Activated CD4-positive, alpha-beta T cell treated with anti-CD3 and anti-CD28 coated beads, Interleukin-2, amount 10 ng/mL, durations not matched to agents 7 days and 5 days (primary cell): ENCODE measurements at places on chromosomes 4 and X.

- no peak for DNase-seq
Measured at GRCh38 chrX:2390754-2391153, 110.0 kb downstream of the DHRSX start.

DNA sequence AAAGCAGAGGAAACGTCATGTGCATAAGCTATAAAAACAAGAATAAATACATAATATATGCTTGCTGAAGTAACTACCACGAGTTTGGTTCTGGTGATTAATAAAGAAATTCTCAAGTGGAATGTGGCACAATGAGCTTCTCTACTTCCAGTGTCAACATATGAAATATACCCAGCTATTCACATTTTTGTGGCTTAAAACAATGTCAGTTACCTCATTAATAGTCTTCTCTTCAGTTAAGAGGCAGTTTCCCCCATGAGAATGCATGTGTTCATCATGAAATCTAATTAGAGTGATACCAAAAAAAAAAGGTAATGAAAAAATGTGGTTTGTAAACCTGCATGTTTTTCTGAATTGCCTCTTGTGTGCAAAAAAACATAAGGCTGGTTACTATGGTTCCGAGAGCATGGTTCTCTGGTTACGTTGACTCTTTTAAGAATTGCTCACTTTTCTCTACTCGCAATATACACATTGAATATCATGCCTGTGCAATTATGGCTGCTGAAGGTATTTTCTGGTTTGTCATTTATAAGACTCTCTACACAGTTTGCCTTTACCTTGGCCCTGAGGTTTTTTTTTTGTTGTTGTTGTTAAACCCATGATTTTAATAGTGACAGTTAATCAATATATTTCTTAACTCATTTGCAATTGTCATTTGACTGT lies 108.2 kb downstream of the PCDH7 start:
- no peak for DNase-seq

- no peak for DNase-seq
Measured at GRCh38 chr4:54659749-54660535, 2.2 kb downstream of the KIT start.

- DNase-seq: no peak
Measured at GRCh38 chr4:127250577-127250976, 382.2 kb upstream of the INTU start.

GRCh38 chrX:15646543-15646942 lies 18.1 kb downstream of the CLTRN start:
- no peak for DNase-seq

GRCh38 chr4:5887361-5888221 lies 5.3 kb downstream of the CRMP1 start:
- no peak for DNase-seq
